Myocyte (in vitro differentiated cells): ENCODE measurements at places on chromosomes 16 and 17. TPM values are rescaled to one million over a fixed set of nuclear protein-coding genes. Genes with fewer than 3 reads are reported as not detected.

Gene PLD2
- total RNA-seq = 6.7 and 9.8 TPM in 2 replicates

DNA sequence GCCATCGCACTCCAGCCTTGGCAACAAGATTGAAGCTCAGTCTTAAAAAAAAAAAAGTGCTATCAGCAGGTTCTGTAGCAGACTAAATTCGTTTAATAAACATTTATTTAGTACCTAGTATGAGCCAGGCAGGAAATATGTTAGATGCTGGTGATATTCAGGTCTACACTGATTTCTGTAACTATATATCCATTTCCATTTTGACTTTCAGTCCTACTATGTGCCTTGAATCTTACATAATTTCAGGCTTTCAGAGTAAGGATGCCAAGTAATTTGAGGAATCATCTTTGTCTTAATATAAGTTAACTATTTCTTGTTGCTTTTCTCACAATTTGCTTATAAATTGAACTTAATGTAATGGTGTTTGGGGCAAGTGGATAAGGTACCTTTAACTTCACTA, 46.2 kb downstream of the CDK12 start:
- no peak for DNase-seq

Gene SPATA33
- total RNA-seq = 4.1 and 7.1 TPM in 2 replicates

DNA sequence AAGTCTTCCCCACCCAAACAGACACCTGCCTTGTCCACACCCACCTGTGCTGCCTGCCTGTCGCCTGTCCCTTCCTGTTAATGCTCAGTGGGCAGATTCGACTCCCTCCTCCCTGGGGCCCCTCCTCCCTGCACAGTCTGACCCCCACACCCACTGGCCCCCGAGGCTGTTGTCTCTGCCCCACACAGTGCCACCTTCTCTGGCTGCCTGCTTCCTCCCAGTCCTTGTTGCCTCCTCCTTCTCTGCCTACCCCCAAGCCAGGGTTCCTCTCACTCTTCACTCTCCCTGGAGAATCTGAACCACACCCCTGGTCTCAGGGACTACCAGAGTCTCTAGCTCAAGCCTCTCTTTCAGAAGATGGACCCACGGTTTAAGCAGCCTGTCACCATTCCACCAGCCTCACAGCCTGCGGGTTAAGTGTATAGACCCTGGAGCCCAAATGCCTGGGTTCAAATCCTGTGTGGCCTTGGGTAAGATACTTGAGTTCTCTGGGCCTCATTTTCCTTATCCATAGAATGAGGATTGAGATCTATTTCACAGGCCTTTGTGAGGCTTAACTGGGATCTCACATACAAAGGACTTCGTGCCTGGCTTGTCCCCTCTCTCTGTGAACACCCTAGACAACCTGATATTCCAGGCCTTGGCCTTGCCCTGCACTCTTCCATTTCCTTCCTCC, 3.8 kb upstream of the ARHGAP23 start:
- no peak for DNase-seq

Gene CNGB1
- total RNA-seq = not detected in 2 replicates

DNA sequence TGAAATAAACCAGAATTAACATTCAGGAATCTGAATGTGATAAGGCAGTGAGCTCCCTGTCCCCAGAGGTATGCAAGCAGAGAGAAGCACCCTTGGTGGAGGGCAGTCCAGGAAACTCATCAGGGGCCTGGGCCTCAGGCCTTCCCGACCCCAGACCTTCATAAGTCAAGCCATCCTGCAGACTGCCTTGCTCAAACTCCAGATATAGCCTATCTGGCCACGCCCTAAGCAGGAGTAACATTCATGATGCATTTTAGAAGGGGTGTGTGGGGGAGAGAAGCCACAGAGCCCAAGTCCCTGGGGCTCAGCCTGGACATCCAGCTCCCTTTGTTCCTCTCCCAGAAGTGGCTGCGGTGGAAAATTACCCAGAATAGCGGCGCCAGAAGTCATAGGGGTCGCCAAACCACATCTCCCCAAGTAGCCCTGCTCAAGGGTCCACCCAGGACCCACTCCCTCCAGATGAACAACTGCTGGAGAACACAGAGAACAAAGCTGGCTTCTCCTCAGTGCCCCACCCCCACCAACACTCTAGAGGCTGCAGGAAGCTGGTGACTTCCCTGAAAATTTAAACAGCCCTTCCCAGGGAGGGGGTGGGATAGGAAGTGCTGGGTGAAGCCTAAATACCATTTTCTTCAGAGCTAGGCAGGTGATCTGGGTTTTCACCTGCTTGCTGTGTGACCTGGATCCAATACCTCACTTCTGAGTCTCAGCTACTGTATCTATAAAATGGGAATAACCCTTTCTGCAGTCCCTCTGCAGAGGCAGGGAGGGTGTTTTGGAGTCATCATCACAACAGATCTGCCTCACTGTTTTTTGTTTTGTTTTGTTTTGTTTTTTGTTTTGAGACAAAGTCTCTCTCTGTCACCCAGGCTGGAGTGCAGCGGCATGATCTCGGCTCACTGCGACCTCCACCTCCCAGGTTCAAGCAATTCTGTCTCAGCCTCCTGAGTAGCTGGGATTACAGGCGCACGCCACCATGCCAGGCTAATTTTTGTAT, 1.5 kb upstream of the SREBF1 start:
- DNase-seq = peak; percentile 93

Gene PDILT
- not detected in 2 replicates for total RNA-seq

Gene NRN1L
- 0.83 and 1.9 TPM in 2 replicates for total RNA-seq

- no peak for DNase-seq
Measured at GRCh38 chr16:8718851-8719680, 44.6 kb downstream of the ABAT start.

GRCh38 chr17:6035801-6036394, 34.3 kb upstream of the WSCD1 start:
- no peak for DNase-seq

DNA sequence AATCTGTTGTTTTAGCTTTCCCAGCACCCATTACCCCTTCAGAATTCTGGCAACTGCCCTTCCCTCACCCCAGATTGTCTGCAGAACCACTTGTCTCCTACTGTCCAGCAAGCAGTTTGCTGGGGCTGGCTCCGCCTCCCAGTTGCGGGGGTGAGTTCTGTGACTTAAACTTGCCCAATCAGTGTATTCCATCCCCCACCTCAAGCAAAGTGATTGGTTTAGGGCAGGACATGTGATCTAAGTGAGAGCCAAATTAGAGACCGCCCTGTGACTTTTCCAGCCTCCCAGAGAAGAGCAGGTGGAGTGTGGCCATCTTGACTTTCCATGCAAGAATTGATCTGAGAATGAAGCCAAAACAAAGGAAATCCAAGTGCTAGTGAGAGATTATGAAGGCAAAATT, 22.7 kb upstream of the SRCIN1 start:
- peak; percentile 8 for DNase-seq

DNA sequence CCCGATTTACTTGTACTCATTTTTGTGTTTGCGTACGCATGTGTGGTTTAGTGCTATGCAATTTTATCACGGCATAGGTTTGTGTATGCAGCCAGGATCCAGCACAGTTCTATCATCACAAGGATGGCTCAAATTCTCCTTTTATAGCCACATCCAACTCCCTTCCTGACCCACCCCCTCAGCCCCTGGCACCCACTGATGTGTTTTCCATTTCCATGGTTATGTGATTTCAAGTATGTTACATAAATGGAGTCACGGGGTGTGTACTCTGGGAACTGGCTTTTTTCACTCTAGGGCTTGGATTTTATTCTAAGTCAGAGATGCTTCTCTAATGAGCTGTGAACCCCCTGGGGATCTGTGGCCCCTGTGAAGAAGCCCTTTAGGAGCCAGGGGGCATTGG, 16.8 kb downstream of the IL4R start:
- peak; percentile 68 for DNase-seq

DNA sequence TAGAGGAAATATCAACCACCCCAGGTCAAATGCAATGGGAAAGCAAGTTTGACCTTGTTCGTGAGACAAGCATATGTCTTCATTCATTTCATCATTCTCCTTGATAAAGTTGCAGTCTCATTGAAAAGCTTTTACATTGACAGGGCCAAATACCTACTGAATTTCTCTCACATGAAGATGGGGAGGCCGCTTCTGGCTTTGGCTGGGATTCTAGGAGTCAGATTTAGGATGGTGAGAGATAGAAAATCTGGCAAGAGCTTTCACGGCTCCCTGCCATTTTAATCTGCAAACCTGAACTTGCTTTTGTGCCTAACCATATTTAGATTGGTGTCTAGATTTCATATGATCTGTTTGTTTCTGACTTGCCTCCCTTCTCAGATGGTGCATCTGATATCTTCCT, 88.0 kb downstream of the TMEM100 start:
- DNase-seq = no peak

GRCh38 chr16:2716948-2717347, 3.1 kb downstream of the PRSS27 start:
- DNase-seq = no peak

Gene ATP1B2
- total RNA-seq = not detected in 2 replicates

DNA sequence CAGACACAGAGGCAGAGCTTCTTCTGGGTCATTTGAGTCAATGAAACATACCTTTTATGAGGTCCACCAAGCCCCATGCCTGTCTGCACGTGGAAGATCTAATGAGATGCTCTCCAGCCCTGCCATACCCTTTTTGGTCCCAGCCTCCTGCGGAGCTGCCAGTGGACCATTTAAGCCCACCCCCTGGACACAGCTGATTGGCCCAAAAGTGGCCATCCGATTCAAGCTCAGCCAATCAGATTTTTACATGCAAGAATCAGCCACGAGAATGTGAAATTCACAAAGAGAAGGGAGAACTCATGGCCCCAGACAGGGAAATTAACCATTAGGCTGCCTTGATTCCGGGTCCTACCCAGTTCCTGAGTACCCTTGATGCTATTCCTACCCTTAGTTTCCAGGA, 231.0 kb upstream of the EEF2KMT start:
- DNase-seq = no peak

DNA sequence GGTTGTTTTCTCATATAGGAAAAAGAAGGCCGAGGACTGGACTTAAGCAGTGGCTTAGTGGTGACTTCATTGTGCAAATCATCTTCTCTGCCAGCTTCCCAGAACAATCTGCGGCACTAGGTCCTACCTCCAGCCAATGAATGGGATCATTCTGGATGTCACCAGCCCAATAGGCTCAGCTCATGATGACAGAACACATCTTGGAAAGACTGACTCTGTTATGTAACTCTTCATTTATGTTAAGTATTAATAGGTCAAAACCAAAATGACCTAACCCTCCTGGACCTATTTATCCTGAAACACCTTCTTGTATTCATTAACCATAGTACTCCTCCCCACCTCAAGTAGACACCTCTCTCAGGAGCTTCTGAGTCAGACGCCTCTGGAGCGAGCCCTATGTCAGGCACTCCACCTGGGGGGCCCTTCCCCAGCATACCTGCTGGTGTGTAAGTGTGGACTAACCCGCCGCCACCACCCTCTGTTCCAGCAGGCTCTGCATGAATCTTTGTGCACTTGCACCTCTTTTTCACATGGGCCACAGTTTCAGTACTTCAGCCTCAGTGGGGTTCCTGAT, 7.2 kb downstream of the ARL2BP start:
- no peak for DNase-seq

Gene CD300LB
- not detected in 2 replicates for total RNA-seq

Gene TBC1D3
- not detected in 2 replicates for total RNA-seq

GRCh38 chr17:56119936-56120335, 33.3 kb upstream of the ANKFN1 start:
- DNase-seq = no peak

DNA sequence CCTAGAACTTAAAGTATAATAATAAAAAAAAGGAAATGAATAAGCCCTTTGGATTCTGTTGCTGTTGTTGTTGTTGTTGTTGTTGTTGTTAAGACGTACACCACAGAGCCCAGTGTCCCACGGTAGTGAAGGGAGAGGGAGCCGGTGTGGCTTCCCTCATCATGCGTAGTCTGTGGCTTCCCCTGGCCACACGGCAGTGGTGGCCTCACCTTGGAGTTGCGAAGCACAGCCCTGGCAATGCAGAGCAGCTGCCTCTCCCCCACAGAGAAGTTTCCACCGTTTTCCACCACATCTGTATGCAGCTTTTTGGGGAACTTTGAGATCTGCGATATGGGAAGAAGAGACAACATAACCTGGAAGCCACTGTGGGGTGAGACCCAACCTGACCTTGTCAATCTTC, 14.1 kb upstream of the ABCC12 start:
- DNase-seq = no peak

DNA sequence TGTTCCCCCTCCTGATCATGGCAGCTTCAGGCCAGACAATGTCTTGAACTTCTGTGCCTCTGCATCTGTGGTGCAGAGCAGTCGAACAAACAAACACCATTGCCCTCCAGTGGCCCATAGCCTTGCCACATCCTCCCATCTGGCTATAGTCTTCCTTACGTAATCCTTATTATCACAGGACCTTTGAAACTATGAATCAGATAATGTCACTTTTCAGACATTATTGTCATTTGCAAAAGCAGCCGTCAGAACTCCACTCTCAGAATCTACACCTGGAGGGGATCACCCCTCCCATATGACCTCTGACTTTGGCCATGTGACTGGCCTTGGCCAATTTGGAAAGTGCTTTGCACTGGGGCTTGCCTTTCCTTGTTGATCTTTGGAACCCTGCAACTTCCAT, 387.3 kb downstream of the MAF start:
- no peak for DNase-seq

Gene PRSS27
- 0.26 and 0.62 TPM in 2 replicates for total RNA-seq

GRCh38 chr16:86856946-86857586, 278.7 kb downstream of the FOXL1 start:
- DNase-seq = no peak

DNA sequence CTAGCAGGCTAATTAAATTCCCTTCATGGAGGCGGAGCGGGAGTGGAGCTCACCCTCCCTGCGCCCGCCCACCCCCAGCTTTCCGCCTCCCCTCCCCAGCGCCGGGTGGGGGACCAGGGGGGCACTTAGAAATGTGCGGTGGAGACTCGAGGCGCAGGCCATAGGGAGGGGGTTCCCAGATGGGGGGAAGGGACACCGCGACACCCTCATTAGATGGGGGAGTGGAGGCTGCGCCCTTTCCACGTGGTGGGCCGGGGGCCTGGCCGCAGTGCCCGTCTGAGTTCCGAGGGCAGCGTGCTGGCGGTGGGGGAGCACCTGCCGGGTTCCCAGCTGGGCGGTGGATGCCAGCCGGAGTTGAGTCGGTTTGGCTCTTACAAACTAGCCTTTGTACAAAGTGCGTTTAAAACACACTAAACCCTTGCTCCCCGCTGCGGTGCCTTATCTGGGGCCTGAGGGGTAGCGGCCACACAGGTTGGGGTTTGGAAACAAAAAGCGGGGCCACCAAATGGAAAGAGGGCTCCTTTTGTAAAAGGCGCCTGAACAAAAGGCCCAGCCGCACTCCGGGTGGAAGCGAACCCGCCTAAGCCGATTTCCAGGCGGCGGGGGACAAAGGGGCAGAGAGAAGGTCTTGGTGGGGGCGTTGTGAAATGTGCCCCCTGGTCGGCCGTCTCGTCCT, 1.4 kb downstream of the GSE1 start:
- no peak for DNase-seq

Gene MT1E
- total RNA-seq = 24.7 and 26.6 TPM in 2 replicates
